ENCODE measurements at places on chromosomes 3 and 15.

- DNase-seq: peak; percentile 20
Observed at GRCh38 chr15:53869044-53869805, 109.0 kb upstream of the UNC13C start.

- peak; percentile 45 for DNase-seq
Observed at GRCh38 chr3:113844622-113845222, 6.1 kb downstream of the GRAMD1C start.

- DNase-seq: no peak
Observed at GRCh38 chr3:196159952-196160804, 51.0 kb downstream of the ZDHHC19 start.

DNA sequence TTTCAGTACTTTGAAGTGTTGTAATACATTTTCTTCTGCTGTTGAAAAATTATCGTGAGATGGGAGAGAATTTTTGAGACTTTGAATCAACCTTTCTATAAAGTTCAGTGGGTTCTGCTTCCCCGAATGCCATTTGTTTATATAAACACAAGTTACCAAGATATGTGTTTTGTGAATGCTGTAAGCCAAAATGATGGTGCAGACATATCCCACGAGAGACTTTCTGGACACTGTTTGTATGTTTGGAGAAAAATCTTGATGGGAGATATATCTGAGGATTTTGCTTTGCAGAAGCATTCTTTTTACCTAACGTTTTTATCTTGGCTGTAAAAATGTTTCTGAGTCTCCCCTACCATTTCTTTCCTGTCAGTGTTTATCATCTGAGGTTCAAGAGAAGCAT, 526.6 kb upstream of the ZNF717 start:
- DNase-seq: no peak

GRCh38 chr15:62998262-62998890, 44.2 kb upstream of the TPM1 start:
- no peak for DNase-seq

DNA sequence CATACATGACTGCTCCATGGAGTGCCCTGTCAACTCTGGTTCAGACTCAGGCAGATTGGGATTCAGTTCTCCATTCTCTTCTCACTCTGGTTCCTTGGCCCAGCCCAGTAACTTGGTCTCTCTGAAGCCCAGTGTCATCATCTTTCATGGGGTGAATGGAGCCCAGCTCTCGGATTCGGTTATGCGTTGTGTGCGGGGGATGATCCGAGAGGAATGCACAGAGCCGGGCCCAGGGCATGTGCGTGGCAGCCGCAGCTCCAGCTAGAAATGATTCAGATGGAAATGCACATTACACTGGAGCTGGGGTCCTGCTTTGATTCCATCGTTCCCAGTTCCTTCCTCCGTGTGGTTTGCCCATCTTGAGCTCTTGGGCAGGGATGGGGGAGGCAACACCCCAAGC, 189.4 kb downstream of the FEZF2 start:
- DNase-seq: no peak

- no peak for DNase-seq
Observed at GRCh38 chr15:83673385-83673784, 19.5 kb downstream of the ADAMTSL3 start.

DNA sequence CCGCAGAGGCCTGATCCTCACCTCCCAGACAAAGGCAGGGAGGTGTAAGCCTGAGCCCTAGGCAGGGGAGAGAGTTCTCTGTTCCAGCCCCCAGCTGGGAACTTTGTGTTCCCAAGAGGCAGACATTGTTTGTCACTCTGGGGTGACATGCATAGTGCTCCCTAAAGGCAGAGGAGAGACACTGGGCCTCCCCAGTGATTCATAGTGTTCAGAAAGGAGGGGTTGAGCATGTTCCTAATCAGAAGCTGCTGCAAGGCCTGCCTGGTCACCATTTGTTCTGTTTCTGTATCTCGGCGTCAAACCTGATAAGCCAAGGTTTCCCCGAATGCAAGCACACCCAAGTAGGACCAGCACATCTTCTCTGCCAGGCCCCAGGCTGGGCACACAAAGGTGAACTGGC, 24.0 kb upstream of the SLC6A6 start:
- DNase-seq: no peak

GRCh38 chr15:69595009-69595791, 142.6 kb downstream of the RPLP1 start:
- DNase-seq: no peak

DNA sequence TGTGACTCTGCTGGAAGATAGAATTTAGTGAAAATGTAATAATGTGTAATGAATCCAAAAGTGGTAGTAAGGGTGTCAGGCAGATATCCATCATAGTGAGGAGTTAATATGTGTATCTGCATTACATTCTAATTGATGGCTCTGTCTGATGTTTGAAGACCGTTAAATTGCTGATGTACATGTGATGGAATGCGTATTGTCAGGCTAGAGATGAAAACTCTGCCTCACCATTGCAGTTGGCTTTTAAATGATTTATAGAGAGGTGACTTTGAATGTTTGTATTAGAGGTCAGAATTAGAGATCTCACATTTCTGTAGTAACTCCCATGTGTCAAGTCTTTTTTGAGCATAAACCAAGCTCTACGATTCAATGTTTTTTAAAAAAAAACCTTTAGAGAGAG, 234.6 kb downstream of the NAALADL2 start:
- DNase-seq: no peak

DNA sequence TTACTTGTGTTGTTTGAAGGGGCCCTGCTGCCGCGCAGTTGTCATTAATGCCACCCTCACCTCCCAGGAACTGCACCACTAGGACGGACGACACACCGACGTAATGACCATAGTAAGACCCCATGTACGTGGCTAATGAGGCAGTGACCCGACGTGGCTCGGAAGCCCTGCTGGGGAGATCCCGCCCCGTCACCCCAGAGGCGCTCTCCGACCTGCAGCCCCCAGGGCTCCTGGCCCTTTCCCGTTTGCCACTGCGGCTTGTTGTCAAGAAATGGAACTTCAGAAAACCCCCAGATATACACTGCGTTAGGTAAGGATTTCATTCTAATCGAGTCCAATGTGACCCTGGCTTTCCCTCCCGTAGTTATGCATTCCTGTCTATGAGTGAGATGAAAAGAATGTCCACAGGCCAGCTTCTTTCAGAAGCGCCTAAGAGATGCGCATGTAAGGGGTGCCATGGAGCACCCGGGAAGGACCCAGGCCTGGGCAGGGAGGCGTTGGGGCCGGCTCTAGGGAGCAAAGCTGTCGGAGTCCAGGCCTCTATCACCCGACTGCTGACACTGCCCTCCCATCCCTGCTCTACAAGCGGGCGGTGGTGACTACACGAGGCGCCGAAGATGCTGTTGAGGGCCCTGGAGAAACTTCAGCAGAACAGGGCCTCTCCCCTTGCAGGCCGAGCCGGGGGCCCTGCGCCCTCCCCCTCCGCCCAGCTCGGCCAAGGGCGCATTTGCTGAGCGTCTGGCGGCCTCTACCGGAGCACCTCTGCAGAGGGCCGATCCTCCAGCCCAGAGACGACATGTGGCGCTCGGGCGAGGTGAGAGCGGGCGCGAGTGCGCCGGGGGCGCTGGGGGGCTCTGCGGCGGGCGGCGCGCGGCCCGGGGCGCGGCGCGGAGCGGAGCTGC, at the start of gene GABRA5:
TSS of gene GABRA5 (plus strand) at position 765 of the 902 bp plus-strand sequence. CDS start 2,187 bp downstream, outside the sequence.
- DNase-seq: no peak

DNA sequence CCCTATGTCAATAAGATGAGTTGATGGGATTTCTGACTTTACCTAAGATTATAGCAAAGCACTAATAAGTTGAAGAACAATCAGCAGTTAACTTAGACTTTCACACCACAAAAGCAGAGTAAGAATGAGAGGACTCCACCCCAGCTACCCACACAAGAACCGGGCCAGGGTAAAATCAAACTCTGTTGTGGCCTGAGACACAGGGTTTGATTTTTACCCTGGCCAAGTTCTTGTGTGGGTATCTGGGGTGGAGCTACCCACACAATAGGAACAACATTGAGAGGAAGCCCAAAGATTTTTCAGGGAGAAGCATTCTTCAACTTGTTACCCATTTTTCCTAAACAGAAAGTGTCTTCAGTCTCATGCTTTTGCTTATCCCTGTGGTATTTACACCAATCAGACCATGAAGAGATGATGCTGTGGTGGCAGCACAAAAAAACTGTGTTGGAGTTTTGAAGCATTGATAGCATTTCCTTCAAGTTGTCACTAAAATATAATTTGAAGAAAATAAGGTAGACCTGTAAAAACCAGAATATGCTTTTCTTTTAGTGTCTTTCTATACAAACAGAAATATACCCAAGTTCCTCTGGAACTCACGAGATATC, 25.6 kb downstream of the CPOX start:
- no peak for DNase-seq

- no peak for DNase-seq
Observed at GRCh38 chr15:57112178-57112577, 193.7 kb downstream of the TCF12 start.

GRCh38 chr3:161171639-161172552, 49.2 kb upstream of the NMD3 start:
- DNase-seq: no peak

DNA sequence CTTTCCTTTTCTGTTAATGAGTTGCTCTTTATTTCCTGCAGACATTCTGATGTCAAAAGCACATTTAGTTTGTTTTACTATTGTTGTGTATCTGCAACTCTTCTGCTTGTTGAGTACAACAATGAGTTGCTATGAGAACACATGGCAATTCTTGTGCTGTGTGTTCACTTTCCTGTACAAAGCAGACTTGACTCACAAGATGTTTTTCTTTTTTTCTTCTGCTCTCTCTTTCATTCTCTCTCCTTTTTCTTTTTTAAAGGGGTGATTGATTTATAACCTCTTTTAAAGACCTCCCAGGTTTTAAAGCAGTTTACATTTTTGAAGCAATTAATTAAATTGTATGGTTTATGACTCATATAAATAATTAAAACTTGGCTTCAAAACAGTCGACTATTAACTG, 31.6 kb upstream of the ABHD10 start:
- DNase-seq: no peak

DNA sequence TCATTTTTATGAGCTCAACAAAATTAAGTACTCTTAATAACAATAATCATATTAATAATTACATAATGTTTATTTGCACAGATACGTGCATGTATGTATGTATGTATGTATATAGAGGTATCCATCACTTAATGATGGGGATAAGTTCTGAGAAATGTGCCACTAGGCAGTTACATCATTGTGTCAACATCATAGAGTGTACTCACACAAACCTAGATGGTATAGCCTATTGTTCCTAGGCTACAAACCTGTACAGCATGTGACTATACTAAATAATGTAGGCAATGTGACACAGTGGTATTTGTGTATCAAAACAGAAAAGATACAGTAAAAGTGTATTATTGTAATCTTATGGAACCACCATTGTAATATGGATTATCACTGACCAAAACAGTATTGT, 874.7 kb upstream of the GBE1 start:
- DNase-seq: no peak
